Activated CD4-positive, alpha-beta T cell treated with anti-CD3 and anti-CD28 coated beads, Interleukin-10, Interleukin-2, amounts not matched to agents 100 ng/mL and 50 ng/mL, durations not matched to agents 16 hours and 8 hours (primary cell): ENCODE measurements at places on chromosomes 13 and 19.

DNA sequence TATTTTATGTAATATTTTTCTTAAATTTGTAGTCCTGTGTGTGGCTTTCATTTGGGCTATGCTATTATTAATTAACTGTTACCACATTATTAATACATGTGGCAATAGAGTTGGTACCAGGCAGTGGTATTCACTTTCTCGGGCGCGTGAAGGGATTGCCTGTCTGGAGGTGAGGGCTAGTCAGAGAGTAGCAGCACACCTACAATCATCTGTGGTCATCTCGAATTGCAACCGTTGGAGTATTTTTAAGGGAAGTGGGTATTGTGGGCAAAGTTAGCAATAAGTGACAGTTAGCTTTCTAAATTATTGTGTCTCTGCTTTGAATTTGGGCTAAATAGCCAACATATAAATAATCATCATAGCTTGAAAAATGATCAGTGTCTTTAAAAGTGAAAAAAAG lies 20.0 kb upstream of the GPR18 start:
- peak; percentile 62 for DNase-seq

DNA sequence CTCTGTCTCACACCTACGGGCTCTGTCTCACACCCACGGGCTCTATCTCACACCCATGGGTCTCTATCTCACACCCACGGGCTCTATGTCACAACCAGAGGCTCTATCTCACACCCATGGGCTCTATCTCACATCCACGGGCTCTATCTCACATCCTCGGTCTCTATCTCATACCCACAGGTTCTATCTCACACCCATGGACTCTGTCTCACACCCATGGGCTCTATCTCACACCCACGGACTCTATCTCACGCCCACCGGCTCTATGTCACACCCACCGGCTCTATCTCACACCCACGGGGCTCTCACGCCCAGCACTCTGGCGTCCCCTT lies 73.9 kb downstream of the COL4A2 start:
- DNase-seq, result no peak

DNA sequence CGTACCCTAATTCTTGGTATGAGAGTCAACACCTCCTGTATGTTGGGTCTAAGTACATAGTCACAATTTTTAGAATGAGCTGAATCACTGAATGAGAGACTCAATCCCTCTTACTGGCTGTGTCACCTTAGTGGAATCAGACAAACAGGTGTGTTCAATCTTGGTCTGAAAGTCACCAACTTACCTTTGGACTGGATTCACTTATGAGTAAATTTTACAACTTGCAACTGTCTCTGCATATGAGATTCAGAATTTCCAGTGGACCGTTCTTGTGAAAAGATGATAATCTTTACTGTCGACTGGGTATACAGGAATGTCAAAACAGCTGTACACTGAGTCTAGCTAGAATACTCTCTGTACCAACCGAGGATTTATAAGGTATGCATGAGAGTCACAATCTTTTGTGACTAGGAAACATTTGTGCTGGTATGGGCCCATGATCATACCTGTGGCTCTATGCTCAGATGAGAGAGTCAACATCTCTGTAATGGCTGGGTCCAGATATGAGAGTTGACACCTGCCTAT lies 5.9 kb upstream of the ZNF91 start:
- no peak for DNase-seq

GRCh38 chr13:112885782-112886268 lies 83.2 kb upstream of the MCF2L start:
- DNase-seq, result no peak

GRCh38 chr19:33374236-33374714 lies 766 bp downstream of the CEBPG start:
- peak; percentile 26 for DNase-seq

GRCh38 chr13:75076476-75076875 lies 405.5 kb downstream of the TBC1D4 start:
- DNase-seq, result no peak

GRCh38 chr13:57724486-57725272 lies 93.1 kb downstream of the PCDH17 start:
- DNase-seq, result no peak

GRCh38 chr19:29858621-29859020 lies 46.8 kb downstream of the CCNE1 start:
- no peak for DNase-seq

GRCh38 chr19:49730166-49730565 lies 32.9 kb downstream of the TSKS start:
- no peak for DNase-seq

GRCh38 chr13:31105020-31105795 lies 56.5 kb downstream of the HSPH1 start:
- DNase-seq, result no peak

- DNase-seq, result no peak
Observed at GRCh38 chr13:37889102-37889501, 19.5 kb upstream of the TRPC4 start.

- DNase-seq, result no peak
Observed at GRCh38 chr19:42363614-42364346, 26.3 kb downstream of the CNFN start.

GRCh38 chr13:110578363-110578762 lies 16.8 kb upstream of the RAB20 start:
- no peak for DNase-seq

DNA sequence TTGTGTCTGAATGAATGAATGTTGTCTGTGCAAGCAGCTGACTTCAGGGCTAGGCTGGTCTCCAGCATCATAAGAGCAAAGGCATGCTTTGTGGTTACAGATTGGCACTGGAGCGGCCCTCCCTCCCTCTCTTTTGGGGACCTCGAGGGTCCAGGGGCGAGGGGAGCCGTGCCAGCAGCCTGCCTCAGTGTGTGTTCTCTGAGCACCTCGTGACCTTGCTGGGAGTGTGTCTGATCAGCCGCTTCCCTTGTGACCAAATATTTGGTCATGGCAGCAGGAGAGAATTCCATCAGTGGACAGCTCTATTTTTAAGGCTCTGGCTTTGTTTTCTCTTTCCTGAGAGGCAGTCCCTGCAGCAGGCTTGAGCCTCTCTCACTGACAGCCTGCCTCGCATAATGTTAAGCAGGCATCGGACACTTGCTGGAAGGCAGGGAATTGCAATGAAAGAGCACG lies 329.7 kb downstream of the UQCRFS1 start:
- no peak for DNase-seq

DNA sequence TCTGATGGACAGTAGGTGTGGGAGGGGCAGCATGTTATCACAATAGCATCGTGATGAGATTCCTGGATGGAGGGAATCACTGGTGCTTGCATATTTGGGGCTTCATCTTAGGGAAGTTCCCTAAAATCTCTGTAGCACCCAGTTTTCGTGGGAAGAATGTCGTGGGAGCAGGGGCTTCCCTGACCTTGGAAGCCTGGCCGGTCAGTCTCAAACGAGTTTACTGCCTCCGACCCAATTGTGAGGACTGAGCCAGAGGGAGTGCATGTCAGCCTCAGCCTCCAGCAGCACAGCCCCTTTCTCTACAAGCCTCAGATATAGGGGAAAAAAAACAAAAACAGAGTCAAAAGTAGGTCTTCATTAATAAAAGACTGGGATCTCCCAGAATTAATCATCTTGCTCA lies 32.2 kb downstream of the COL4A2 start:
- DNase-seq, result no peak

- DNase-seq, result peak; percentile 83
Observed at GRCh38 chr19:55255618-55256423, 3.0 kb downstream of the PPP6R1 start.

- no peak for DNase-seq
Observed at GRCh38 chr13:82136880-82137279, 1745.4 kb downstream of the SLITRK1 start.

GRCh38 chr19:40273469-40274360 lies 11.4 kb downstream of the AKT2 start:
- DNase-seq, result no peak

DNA sequence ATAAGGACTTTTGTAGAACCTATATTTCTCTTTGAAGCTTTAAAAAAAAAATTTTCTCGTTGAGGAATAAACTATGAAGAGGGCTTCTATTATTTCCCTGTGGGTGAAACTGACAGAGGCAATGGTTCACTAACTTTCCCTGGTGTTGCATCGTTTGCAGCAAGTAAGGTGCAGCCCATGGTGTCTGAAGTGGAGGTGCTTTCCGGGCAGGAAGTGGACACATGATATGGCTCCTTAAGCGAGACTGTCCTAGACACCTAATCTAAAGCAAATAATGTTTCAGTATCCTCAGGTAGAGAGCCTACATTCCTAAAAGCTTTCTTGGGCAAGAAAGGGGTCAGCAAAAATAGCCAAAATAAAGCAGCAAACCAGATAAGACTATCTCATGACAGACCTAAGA lies 437.6 kb upstream of the ARGLU1 start:
- no peak for DNase-seq

DNA sequence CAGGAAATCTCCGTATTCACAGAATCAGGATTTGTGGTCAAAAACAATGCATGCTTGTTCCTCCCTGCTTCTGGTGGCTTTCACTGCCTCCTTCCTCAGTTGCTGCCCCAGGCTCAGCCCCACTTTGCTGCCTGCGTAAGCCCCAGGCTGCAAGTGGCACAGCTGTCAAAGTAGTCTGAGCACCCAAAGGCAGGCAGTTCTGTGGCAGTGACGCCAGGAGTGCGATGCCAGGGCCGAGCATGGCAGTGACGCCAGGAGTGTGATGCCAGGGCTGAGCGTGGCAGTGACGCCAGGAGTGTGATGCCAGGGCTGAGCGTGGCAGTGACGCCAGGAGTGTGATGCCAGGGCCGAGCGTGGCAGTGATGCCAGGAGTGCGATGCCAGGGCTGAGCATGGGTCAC lies 77.3 kb upstream of the GPR183 start:
- peak; percentile 28 for DNase-seq

GRCh38 chr13:66503890-66504289 lies 726.2 kb downstream of the PCDH9 start:
- DNase-seq, result no peak

- DNase-seq, result peak; percentile 23
Observed at GRCh38 chr19:35144600-35145436, 1.8 kb downstream of the FXYD7 start.

DNA sequence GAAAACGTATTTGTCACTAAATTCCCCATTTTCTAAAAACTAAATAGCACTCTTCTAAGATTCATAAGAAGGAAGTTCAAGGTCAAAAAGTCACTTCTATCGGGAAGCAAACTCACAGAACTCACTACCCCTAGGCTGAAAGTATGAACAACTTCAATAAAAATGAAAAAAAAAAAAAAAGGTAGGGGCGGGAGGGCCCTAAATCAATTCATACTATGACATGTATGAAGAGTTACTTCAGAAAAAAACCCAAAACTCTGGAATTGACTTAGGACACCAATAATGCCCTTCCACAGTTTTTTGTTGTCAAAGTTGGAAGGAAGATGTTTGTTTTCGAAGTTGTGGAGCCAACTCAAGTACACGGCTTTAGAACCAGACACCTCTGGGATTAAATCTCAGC lies 1.1 kb downstream of the SUCLA2 start:
- DNase-seq, result no peak

GRCh38 chr13:48194379-48194754 lies 38.6 kb upstream of the ITM2B start:
- no peak for DNase-seq

GRCh38 chr13:54841682-54842081 lies 1813.1 kb downstream of the OLFM4 start:
- no peak for DNase-seq
